ENCODE measurements at places on chromosomes 1 and 21.
A peak's percentile ranks its signal among the peaks of the same experiment; 100 is the strongest.

DNA sequence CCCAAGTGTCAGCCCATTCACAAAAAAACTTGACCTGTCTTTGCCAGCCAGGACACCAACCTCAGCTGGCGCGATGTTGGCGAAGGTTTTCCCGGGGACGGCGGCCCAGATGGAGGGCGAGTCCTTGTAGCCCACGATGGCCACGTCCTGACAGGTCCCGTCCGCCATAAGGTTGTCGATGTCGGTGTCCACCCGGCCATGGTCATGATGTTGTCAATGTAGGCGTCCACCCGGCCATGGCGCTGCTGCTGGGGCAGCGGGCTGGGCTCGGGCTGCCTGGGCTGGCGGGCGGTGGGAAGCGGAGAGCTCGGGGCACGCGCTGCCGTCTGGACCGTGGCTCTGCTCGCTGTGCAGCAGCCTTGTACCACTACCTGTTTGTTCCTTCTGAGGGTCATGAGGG, 18.3 kb upstream of the MYOC start:
- DNase-seq = no peak

GRCh38 chr1:161259765-161260164, 1.2 kb downstream of the PCP4L1 start:
- DNase-seq = no peak

DNA sequence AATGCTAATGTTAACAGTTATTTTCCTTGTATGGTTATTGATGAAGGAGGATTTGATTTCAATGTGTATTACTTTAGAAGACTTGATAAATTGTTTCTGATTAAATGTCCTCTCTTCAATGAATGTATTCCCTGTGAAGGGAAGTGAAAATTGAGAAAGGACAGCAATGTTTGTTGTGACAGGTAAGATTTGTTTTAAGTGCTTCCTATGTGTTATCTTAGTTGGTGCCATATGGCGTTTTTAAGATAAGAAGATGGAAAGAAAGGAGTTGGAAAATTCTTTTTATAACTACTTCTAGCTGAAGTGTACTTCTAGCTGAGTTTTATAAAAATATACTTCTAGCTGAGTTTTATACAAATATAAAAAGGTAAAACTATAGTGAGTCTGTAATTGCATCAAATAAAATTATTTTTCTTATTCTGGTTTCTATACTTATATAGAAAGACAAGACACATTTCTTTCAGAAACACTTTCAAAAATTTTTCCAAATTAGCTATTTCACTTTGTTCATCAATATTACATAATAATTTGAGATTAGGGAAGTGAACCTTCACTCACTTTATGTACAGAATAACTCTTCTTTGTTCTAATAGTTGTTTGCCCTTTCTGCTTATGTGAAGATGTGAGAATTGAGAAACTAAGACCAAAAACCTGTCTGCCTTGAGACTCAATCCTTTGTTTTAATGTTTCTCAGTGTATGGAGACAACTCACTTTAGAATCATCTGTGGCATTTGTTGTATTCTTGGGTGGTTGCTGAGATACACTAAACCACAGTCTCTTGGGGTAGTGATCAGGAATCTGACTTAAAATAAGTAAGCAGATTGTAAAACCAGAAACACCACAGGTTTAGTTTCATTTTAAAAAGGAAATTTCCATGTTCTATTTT, 382.9 kb upstream of the B3GALT2 start:
- DNase-seq = peak; percentile 50

DNA sequence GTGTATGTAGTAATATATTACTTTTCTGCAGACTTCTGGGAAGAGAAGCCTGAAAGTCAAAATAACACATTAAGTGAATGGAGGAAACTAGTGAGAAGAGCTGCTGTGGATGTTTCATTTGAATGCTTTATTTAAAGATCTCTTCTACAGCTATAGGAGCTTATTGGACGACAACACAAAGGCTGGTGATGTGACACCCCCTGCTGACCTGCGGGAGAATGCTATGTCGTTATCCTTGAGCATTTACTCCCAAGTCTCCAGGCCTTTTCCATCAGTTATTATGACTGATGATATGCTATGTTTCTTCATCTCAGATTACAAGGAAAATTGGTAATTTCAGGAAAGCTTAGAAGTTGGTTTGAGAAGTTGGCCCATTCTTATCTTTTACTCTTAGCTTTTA, 22.3 kb upstream of the PLA2G4A start:
- no peak for DNase-seq

GRCh38 chr1:82171955-82172354, 371.2 kb downstream of the ADGRL2 start:
- no peak for DNase-seq

- peak; percentile 20 for DNase-seq
These were observed 113.2 kb downstream of the TENT5C start for GRCh38 chr1:117719004-117719403.

- DNase-seq = peak; percentile 57
These were observed 45.2 kb downstream of the CAMK2N1 start for GRCh38 chr1:20440785-20441200.

DNA sequence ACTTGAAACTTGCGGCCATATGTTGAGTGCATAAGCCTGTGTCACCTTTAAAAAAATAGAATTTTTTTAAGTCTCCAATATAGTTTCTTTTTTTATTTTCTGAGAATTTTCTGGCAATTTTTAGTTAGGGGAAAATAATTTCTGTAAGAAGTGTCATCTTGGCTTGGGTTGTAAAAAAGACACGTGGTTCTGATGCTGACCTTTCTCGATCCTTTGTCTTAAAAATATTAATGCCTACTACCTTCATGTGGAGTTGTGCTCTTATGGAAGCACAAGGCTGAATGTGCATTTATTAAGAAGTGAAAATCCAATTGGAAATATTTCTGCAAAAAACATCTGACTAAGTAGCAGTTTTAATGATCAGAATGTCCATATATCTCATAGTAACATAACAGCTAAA, 3.5 kb downstream of the ELAVL4 start:
- no peak for DNase-seq

GRCh38 chr21:23853796-23854379, 1753.4 kb downstream of the MRPL39 start:
- DNase-seq = peak; percentile 44

GRCh38 chr1:229223498-229223897, 47.4 kb upstream of the RAB4A start:
- DNase-seq = no peak

GRCh38 chr1:168134132-168134531, 2.6 kb downstream of the GPR161 start:
- no peak for DNase-seq

GRCh38 chr1:244057474-244058385, 6.6 kb downstream of the ZBTB18 start:
- DNase-seq = no peak
